ENCODE measurements at places on chromosomes 12 and 14.

DNA sequence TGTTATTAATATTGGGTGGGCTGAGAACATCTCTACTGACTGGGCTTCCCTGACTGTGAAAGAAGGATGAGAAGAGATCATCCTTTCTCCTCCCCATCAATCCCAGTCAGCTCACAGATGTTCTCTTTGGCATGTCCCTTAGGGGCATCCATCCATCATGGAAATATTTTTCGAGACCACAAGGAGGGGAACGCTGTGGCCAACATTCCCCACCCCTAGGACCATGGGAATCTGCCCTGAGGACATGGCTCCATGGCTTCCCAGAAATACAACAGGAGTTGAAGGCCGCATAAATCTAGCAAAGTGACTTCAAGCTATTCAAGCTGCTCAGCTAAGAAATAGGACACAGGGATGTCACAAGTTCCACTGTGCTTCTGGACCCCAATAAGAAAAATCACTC is 456.8 kb downstream of the MED13L start:
- DNase-seq, result no peak

GRCh38 chr14:49483268-49483667 is 102.9 kb downstream of the RPS29 start:
- DNase-seq, result no peak

- DNase-seq, result no peak
Observed at GRCh38 chr14:54894995-54895394, 7.6 kb downstream of the GCH1 start.

GRCh38 chr14:96622926-96623325 is 120.7 kb downstream of the PAPOLA start:
- DNase-seq, result no peak

GRCh38 chr12:47864646-47865235 is 40.1 kb downstream of the VDR start:
- DNase-seq, result no peak

DNA sequence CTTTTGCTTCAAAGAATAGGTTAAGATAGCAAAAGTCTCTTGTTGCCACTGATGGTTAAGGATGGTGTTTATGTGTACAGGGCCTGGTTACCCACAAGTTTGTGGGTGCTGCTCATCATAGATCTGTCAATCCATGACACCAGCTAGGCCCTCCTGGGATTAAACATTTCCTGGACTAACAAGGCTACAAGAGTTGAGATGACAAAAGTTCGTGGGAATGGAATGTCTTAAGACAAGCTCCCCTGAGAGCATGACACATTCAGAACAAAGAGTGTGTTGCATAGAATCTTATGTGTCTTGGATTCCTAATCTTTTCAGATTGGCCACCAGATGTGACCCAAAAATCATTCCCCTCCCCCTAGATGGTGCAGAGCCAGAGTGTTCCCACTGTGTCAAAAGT is 592.5 kb upstream of the USP15 start:
- no peak for DNase-seq

DNA sequence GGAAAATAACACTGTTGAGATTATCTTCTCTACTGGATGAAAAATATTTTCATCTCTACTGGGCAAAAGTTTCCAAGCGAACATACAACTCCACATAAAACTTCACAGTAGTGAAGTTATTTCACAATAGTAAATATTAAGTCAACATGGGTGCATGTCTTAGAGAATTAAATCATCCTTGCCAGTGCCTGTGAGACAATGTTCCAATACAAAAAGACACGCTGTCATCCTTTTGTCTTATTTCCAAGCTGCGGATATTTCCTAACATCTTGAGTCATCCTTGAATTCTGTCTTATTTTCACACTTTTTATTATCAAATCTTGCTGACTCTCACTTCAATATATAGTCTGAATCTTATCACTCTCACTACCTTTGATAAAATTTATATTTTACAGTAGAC is 142.9 kb upstream of the KITLG start:
- no peak for DNase-seq

DNA sequence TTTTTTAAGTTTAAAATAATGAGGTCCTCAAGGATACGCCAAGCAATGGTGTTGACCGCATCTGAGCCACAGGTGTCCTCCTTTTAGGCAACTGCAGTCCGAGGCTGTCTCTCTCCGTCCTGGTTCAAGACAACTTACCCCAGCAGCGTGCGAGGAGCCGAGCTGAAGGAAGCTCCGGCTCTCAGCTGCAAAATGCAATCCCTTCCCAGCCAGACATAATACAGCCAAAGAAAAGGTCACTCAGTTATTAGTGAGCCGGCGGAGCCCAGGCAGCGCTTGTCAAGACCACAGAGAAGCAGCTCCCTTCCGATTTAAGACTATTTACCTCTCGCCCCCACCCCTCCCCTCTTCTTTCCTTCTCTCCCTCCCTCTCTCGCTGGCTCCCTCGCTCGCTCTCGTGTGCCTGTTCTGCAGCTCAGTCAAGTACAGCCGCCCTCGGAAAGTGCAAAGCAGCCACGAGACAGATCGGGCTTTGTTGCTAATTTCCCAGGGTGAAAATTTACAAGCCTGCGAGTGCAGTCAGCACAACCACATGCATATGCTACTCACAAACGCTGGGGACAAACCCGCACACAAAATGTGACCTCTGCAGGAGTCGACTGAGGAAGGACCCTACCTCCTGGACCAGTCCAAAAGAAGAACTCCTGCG is 363 bp upstream of the LMO3 start:
- no peak for DNase-seq

- no peak for DNase-seq
Observed at GRCh38 chr14:84403585-84403984, 1126.4 kb upstream of the FLRT2 start.
